Stomach (tissue), 19 donors: ENCODE measurements at places on chromosomes 1 and 21.

DNA sequence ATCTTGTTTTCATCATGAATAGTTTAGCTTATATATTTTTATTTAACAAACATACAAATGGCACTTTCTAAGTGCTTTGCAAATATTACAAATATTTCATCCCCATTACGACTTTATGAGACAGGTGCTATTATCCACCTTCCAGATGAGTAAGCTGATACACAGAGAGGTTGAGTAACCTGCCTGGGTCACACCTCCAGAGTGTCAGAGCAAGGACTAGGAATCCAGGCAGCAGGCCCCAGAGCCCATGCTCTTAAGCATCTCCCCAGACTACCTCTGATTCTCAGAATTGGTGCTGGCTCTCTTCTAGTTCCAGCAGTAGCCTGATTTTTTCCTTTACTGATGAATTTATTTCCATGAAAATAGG lies 40.0 kb downstream of the EPHB2 start:
- no peaks in the 10 kb centered on the region for H3K36me3 ChIP-seq
- no peaks in the 10 kb centered on the region for H3K27me3 ChIP-seq
- H3K4me1 ChIP-seq, result peaks cover 27% of the 10 kb centered on the region
- H3K27ac ChIP-seq, result peak overlapping the region; percentile 57
- DNase-seq, result no peak

GRCh38 chr1:94463765-94464330 lies 45.7 kb downstream of the ABCD3 start:
- peak overlapping the region; percentile 24 for H3K27ac ChIP-seq
- no peaks in the 10 kb centered on the region for H3K27me3 ChIP-seq
- H3K36me3 ChIP-seq, result peaks cover 37% of the 10 kb centered on the region
- no peak overlapping the region for H3K4me3 ChIP-seq
- no peak for DNase-seq

DNA sequence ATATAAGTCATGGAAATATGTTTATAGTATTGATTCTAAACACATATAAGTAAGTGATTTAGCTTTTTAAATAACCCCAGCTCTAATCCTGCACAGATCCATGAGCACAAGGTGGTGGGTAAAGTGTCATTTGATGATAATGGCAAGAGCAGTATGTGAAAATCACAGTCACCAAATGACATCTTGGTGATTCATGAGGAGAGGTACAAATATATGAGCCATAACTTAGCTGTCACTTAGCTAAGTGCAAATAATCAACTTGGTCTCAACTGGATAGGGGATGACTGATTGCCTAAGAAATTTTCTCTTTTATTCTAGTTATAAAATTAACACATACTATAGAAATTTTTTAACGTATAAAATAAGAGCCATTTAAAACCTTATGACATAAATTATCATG lies 198.1 kb downstream of the ZZZ3 start:
- no peak overlapping the region for H3K4me3 ChIP-seq
- no peaks in the 10 kb centered on the region for H3K36me3 ChIP-seq
- H3K27ac ChIP-seq, result no peak overlapping the region
- H3K4me1 ChIP-seq, result no peaks in the 10 kb centered on the region

- H3K27ac ChIP-seq, result peak overlapping the region; percentile 91
- H3K4me1 ChIP-seq, result peaks cover 62% of the 10 kb centered on the region
These were observed 1.1 kb downstream of the MGST3 start for GRCh38 chr1:165632152-165632469.

- H3K4me3 ChIP-seq, result no peak overlapping the region
- H3K27me3 ChIP-seq, result no peaks in the 10 kb centered on the region
- H3K36me3 ChIP-seq, result no peaks in the 10 kb centered on the region
- H3K4me1 ChIP-seq, result no peaks in the 10 kb centered on the region
- DNase-seq, result no peak
These were observed 242.9 kb downstream of the GRIK1 start for GRCh38 chr21:29696937-29697336.

DNA sequence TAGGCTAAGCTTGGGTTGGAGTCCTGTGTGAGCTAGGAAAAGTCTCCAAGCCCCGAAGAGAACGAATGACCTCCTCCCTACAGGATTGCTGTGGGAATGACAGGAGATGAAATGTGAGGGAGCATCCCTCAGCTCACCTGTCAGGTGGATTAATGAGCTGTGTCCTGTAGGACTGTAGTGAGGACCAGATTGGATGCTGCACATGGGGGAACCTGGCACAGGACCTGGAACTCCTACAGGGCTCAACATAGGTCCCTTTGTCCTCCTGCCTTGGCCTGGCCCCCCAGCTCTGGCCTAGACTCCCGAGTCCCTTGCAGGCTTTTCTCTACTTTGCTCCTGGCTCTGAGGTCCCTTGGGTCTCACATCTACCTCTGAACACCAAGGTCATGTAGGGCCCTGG lies 155.7 kb downstream of the PTPRU start:
- H3K27ac ChIP-seq, result no peak overlapping the region
- H3K36me3 ChIP-seq, result no peaks in the 10 kb centered on the region
- H3K4me1 ChIP-seq, result no peaks in the 10 kb centered on the region
- no peak overlapping the region for H3K4me3 ChIP-seq

DNA sequence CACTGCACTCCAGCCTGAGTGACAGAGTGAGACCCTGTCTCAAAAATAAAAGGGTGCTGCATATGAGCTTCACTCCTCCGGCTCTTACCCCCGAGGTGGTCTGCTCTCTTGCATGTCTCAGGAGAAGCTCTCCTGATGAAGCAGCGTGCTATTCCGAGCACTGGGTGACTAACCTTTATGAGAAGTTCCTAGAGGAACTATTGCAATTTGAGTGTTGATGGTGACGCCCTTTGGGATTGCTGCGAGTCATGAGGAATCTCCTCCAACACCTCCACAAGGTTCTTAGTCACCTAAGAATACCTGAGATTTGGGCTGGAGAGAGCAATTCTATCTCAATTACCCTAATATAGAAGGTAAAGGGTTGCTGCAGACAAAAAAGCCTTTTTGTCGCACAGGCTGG lies 40.8 kb upstream of the TINAGL1 start:
- no peak overlapping the region for H3K27ac ChIP-seq
- H3K4me1 ChIP-seq, result no peaks in the 10 kb centered on the region
- H3K4me3 ChIP-seq, result no peak overlapping the region

DNA sequence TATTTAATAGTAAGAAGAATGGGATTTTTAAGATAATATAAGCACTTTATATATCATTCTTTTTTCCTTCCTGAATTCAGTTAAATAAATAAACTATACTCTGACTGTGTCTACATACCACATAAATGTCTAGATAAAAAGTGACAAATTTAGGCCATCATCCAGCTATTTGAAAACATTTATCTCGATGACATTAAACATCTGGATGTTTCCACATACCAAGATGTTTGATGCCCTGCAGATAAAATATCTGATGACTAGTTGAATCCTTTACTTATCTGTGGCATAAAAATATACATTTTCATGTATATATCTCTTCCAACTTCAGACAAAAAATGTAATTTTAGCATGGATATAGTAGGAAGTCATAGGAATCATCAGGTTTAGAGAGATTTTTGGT lies 348.3 kb downstream of the DPYD start:
- H3K4me1 ChIP-seq, result no peaks in the 10 kb centered on the region
- H3K27ac ChIP-seq, result no peak overlapping the region
- no peak for DNase-seq
- no peak overlapping the region for H3K4me3 ChIP-seq
